Cortex of kidney (tissue), 1 donor: ENCODE measurements at places on chromosomes 3 and 15.

DNA sequence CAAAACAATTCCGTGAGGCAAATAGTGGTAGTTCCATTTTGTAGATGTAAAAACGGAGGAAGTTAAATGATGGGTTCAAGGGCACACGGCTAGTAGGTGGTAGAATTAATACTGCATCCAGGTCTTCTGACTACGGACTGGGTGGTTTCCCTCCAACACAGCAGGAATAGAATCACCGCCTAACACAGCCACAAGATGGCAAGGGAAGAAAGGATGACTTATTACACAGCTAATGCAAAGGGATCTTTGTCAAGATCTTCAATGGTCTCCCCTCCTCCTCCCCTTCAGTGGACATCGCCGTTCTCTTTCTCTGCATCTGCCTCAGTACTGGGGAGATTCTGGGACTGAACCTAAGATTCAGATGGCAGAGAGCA is 524 bp upstream of the TOPBP1 start:
- DNase-seq: no peak

DNA sequence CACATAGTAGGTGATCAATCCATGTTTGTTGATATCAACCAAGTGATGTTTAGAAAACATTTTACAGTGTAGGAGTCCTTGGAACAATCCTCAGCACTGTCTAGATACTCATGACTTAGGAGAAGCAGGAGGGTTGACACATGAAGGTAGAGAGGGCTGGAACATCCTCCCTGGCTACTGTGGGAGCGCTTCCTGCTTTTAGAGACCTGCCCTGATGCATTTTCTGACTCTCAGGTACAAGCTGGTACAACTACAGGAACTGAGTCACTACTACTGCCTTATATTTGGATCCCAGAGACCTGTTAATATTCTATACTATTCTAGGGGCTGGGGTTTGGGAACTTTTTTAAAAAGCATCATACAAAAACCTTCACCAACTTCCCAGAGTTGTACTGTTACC is 20.1 kb downstream of the GPR156 start:
- no peak for DNase-seq

- DNase-seq: no peak
These were observed 65.9 kb downstream of the BTD start for GRCh38 chr3:15667484-15667883.

DNA sequence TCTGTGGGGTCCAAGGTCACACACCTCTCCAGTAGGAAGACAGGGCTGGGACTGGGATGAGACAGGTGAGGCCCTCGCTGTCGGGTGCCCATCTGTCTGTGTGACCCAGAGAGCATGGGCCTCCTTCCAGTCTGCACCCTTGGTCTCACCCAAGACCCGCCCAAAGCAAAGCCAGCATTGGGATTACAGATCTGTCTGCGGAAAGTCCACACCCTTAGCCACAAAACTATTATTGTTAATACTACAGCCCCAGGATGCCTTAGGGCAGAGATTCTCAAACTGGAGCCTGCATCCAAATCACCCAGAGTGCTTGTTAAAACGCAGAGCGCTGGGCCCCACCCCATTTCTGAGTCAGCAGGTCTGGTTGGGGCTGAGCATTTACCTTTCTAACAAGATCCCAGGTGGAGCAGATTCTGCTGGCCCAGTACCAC is 58.5 kb upstream of the ZNF148 start:
- DNase-seq: no peak

GRCh38 chr3:4804161-4805058 is 174.8 kb upstream of the BHLHE40 start:
- DNase-seq: no peak
